ENCODE measurements at places on chromosomes 7 and 10. TPM values are rescaled to one million over a fixed set of nuclear protein-coding genes. Genes with fewer than 3 reads are reported as not detected.

- no peak for DNase-seq
These were observed 232.9 kb upstream of the GRB10 start for GRCh38 chr7:51015581-51015980.

DNA sequence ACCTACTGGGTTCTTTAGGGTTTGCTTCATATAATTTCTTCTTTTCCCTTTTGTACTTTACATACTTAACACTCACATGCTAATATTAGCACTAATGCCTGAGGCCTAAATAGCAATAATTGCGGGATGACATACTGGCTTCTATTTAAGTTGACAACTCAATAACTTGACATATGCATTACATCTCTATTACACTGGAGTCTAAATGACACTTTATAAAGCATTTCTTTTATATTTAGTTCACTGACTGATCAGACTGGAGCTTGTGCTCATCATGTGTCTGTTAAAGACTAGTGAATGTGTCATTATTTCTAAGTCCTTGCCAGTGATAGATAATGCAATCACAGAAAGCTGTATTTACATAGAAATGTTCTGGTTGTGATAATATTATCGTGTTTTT lies 472.1 kb upstream of the SEMA3A start:
- DNase-seq, result no peak

GRCh38 chr10:92517034-92517655 lies 56.7 kb downstream of the IDE start:
- DNase-seq, result peak; percentile 89

GRCh38 chr10:6650586-6650985 lies 70.5 kb upstream of the PRKCQ start:
- no peak for DNase-seq

GRCh38 chr7:18820981-18821380 lies 296.5 kb downstream of the TWIST1 start:
- DNase-seq, result no peak

- DNase-seq, result no peak
These were observed 79.9 kb downstream of the ANKRD61 start for GRCh38 chr7:6111041-6111440.

Gene CPA2
- total RNA-seq, result not detected

Gene SLC13A1
- total RNA-seq, result not detected
